ENCODE measurements at places on chromosomes 3 and 15.

DNA sequence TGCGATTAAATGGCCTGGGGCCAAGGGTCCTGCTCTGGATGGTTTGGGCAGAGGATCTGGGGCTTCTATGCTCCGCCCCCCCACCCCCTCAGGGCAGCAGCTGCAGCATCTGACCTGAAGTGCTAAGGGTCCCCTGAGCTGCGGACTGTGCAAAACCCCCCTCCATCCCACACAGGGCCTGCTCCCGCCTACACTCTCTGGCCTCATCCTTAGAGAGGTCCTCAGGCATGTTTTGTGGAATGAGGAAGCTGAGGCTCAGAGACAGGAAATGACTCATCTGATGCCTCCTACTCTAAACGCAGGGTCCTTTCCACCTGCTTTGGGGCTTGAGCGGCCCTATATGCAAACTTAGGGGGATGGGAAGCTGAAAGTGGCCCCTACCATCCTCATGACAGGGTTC, 59.5 kb upstream of the CTSH start:
- peak; percentile 76 for DNase-seq

- DNase-seq = no peak
Measured at GRCh38 chr3:150254309-150254708, 153.8 kb upstream of the TSC22D2 start.

DNA sequence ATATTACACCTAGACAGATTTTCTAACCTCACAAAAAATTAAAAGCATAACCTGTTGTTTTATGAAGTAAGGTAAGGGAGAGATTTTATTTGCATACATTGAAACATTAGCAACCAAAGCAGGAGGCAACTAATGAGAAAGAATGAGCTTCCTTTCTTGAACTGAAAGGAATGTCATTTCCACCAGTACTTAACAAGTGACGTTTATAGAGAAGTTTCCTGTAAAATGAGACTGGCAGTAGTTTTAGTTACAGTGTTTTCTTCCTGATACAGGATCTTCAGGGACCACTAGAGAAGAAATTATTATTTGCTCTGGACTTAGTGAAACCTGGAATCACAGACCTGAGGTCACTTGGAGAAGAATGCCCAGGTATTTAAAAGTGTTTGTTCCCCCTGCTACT, 27.4 kb upstream of the FRMD5 start:
- peak; percentile 9 for DNase-seq

DNA sequence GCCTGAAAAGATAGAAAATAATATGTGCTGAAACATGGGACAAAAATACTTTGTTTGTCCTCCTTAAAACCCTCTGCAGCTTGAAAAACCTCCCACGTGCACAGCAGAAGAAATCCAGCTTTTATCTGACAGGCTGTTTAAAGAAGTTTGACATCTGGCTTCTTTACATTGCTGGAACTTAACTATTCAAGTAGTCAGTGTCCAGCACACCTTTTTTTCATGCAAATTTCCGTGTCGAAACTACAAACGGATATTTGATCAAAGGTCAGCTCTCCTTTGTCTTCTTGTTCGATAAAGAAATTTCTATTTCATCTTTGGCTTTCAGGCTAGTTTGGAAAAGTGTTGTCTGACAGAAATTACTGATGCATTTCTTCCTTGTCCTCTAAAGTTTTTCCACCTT, 66.8 kb upstream of the KBTBD8 start:
- no peak for DNase-seq

DNA sequence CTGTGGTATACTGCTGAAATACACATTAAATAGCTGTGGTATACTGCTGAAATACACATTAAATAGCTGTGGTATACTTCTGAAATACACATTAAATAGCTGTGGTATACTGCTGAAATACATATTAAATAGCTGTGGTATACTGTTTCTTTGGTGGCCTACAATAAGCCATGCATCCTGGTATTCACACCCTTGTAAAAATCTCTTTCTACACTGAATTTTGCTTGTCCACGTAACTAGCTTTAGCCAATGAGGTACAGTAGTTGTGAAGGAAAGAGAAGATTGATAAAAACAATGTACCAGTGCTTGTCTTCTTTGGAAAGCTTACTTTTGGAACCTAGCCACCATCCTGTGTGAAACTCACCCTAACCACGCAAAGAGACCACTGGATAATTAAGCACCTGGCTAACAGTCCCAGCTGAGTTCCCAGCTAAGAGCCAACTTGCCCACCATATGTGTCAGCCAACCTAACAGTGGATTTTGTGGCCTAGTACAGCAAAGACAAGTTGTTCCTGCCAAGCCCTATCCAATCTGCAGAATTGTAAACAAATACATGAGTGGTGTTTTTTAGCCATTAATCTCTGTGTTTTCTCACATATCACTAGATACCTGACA, 103.4 kb upstream of the MELTF start:
- DNase-seq = peak; percentile 59

DNA sequence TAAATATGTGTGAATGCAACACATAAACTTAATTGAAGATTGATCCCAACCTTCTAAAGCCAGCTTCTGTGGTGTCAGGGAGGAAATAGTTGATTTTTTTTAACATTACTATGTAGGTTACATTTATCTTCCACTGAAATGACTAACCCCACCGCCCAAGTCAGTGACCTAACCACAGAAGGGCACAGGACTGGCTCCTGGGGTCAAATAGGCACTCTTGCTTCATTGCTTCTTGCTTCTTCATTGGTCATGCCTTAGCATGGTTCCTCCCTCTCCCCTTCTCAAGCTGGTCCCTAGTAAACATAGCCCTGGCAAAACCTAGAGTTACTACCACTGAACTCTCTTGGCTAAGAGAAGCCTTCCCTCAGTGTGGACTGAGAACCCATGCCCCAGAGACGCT, 12.3 kb downstream of the EIF1B start:
- no peak for DNase-seq

DNA sequence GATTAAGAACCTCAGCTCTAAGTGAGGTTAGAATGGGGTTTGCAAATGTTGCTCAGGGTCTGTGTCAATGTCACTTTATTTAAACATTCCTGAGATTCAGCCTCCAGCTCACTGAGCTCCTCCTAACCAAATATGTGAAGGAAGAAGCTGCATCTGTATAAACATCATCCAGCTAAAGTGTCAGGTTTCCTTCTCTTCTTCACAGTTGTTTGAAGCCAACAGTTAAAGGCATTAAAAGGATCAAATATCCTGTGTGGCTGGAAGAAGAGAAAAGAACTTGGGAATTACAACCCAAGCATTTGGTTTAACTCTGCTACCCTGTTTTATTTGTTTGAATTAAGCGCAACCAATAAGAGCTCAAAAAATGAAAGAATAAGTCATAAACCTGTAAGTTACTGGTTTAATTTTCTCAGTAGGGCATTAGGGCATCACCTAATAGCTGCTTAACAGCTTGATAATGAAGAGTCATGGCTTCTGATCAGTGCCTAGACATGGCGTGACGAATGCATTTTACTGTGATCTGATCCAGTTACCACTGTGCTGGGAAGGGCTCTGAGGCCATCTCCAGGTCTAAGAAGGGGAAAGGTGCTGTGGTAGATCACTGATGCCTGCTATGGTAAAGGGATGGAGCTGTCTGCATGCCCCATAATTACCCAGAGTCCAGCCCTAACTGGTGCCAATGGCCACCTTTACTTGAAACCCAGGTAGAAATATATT, 165.7 kb upstream of the TSC22D2 start:
- peak; percentile 80 for DNase-seq

DNA sequence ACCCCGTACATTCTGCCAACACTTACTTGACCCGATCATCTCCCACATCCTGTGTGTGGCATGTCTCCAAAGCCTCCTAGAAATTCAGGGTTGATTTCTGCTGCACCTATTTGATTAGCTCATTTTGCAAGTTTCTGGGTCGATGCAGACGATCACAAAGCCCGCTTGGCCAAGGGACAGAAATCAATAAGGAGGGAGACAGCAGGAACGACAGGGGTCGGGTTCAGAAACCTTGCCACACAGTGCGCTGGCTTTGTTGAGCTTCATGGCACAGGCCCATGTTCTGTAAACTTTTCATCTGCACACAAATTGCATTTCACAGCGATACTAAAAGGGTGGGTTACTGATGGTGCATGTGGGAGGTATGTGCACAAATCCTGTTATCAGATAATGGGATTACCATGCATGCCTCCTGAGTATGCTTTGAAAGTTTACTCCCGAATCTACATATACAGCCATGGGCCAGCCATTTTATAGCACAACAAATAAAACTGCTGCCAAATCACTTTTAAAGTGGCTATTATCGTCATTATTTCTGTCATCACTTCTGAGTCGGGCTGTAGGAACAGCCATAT, 95.9 kb upstream of the ATP11B start:
- no peak for DNase-seq

DNA sequence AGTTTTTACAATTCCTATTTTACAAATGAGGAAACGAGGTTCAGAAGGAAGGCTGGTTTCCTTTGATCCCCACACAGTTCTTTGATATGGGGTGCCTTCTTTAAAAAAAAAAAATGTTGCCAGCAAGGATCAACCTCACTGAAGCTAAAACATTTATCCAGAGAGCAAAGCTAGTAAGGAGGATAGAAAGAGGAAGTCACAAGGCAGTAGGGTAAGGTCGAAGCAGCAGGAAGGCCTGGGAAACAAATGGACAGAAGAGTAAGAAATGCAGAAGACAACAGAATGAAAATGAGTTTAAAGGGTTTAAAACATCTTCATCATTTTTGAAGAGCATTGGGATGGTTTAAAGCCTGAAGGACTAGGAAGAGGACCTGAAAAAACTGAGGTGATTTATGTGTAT, 30.6 kb upstream of the CP start:
- DNase-seq = no peak

DNA sequence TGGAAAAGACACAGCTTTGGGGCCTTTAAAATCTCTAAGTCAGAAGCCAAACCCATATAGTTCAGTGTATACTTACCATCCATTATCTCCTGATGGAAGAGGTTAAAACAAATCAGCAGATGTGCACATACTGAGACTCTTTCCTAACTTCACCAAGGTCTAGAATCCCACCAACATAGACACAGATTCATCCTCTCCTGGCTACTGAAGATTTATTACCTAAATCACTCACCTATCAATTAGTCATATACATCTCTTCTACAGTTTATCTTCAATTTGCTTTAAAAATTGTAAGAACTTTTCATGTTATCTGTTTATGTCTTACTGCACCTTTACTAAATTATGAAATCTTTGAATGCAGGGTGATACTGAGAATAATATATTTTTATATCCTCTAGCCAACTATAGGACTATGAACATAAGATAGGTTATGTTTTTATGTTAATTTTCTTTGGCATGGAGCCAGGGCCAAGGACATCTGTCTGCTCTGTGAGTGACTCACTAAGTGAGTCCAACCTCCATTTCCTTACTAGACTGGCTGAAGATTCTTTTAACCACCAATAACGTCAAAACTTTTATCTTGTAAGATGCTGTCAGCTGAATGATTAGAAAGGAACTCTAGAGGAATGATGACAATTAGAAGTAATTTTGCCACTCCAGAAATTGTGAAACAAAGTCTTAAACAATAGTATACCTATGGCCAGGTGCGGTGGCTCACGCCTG, 397.6 kb downstream of the FOXP1 start:
- peak; percentile 75 for DNase-seq

DNA sequence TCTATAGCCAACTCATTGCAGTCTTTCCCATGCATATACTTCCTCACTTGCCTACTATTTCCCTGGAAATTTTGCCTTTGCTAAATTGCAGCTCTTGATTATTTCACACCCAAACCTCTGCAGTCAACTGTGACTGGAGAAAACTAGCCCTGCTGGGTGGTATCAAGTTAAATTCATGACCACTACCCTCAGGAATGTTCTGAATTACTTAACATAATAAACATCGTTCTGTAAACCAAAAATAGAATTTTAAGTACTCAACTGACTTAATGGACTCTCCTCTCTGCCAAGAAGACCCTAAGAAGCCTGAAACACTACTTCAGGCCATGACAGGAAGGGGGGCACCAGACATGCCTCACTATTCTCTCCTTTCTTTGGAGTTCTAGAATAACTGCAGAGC, 1278.0 kb upstream of the GBE1 start:
- DNase-seq = peak; percentile 34

DNA sequence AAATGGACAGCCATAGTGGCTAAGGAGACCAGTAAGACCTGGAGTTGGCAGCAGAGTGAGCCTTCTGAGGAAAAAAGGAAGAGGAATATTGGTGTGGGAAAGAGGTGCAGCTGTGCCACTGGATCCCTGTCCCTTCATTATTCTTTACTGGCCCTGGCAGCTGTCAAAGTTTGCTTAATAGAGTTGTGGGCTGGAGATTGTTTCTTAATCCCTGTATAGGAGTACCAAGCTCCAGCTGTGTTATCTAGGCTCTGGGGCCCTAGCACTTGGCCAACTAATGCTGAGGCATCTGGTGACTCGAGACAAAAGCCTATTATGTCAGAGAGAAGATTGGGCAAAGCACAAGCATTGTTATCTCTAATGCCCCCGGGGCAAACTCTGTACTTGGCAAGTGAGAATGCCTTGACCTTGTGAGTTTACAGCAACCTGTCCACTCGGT, 61.4 kb downstream of the ZNF609 start:
- no peak for DNase-seq

- no peak for DNase-seq
Measured at GRCh38 chr15:51289290-51289689, 49.1 kb downstream of the CYP19A1 start.

GRCh38 chr3:71930056-71930991, 145.4 kb upstream of the PROK2 start:
- peak; percentile 53 for DNase-seq

- no peak for DNase-seq
Measured at GRCh38 chr3:8945890-8946600, 17.2 kb downstream of the RAD18 start.

- DNase-seq = no peak
Measured at GRCh38 chr15:49964551-49964950, 154.5 kb downstream of the ATP8B4 start.

- peak; percentile 31 for DNase-seq
Measured at GRCh38 chr3:101453961-101454360, 59.1 kb downstream of the SENP7 start.

- no peak for DNase-seq
Measured at GRCh38 chr3:78260388-78260787, 1220.5 kb downstream of the ROBO2 start.

- peak; percentile 52 for DNase-seq
Measured at GRCh38 chr15:85726454-85726853, 68.3 kb downstream of the KLHL25 start.

DNA sequence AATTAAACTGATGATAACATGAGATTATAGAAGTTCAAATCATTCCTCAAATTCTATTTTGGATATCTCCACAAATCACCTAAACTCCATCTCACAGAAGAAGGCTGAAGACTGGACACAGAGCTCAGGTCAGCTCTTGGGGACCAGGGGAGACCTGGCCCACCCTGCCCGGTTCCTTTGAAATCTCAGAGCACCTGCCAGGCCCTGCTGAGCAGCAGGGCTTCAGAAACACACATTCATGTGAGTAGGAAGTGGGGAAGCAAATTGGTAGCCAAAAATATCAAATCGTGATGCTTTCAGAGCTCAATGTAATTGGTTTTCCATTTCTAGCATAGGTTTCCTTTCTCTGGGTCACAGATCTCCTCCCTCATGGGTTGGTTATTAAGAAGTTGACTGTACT, 76.2 kb downstream of the OCA2 start:
- no peak for DNase-seq

- peak; percentile 15 for DNase-seq
Measured at GRCh38 chr3:155495387-155495786, 201.9 kb upstream of the STRIT1 start.

All from fibroblast of skin of right quadriceps (primary cell).